ENCODE measurements at places on chromosomes 2 and 18. TPM values are rescaled to one million over a fixed set of nuclear protein-coding genes. Genes with fewer than 3 reads are reported as not detected.

Gene SERPINB5
- total RNA-seq: not detected

Gene ASB18
- not detected for total RNA-seq

Gene G6PC2
- total RNA-seq: not detected

Gene STAMBP
- total RNA-seq: 23.6 TPM

Gene RNF125
- 0.33 TPM for total RNA-seq

All from fibroblast of lung (primary cell).